Karpas-422 (cell line): ENCODE measurements at places on chromosomes 11 and 22. TPM values are rescaled to one million over a fixed set of nuclear protein-coding genes. Genes with fewer than 3 reads are reported as not detected.
A peak's percentile ranks its signal among the peaks of the same experiment; 100 is the strongest.

GRCh38 chr11:114604179-114604813 lies 8.7 kb upstream of the NXPE4 start:
- H3K4me3 ChIP-seq: no peak overlapping the region
- H3K27ac ChIP-seq: no peak overlapping the region

DNA sequence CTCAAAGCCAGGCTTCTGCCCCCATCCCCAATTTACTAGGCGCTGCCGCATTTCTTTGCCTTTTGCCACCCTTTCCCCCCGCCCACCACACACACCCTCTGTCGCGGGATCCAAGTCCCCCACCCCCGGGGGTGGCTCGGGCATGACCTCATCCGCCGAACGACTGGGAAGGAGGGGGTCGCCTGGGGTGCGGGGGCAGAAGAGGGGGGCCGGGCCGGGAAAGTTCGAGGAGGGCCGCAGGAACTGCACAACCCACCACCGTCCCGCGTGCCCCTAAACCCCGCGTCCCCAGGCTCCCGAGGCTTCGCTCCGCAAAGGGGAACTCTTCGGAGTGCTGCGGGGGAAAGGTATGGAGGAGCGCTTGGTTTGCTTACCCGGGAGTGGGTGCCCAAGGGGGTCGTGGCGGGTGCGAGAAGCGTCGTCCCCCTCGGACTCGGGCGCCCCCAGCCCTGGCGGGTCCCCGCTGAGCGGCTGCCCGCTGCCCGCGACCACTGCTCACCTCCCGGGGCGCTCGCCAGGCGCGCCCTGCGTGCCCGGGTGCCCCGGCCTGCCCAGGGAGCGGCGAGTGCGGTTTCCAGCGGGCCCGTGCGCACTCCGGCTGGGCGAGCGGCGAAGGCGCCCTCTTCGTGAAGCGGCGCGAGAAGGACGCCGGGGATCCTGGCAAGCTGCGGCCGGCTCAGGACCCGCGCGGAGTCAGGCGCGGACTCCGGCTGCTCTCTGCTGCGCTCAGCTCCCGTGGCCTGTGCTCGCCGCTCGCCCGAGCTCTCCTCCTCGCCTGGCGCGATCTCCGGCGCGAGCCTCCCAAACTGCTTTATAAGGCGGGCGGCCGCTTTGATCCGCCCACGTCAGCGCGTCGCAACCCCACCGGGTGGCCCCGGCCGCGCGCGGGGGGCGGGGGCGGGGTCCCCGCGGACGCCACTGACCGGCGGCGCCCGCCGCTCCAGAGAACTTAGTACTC lies 4.0 kb upstream of the WNT11 start:
- H3K27me3 ChIP-seq: no peaks in the 10 kb centered on the region
- no peaks in the 10 kb centered on the region for H3K36me3 ChIP-seq
- peak overlapping the region; percentile 66; the same call in 1 of the 2 replicates for H3K4me3 ChIP-seq
- DNase-seq: no peak
- no peak overlapping the region for H3K27ac ChIP-seq

- H3K27ac ChIP-seq: no peak overlapping the region
- no peaks in the 10 kb centered on the region for H3K27me3 ChIP-seq
- no peaks in the 10 kb centered on the region for H3K4me1 ChIP-seq
- H3K4me3 ChIP-seq: no peak overlapping the region
Observed at GRCh38 chr11:12863605-12864121, 145.5 kb upstream of the RASSF10 start.

- H3K4me1 ChIP-seq: peaks cover 47% of the 10 kb centered on the region
- H3K4me3 ChIP-seq: no peak overlapping the region
- peak overlapping the region; percentile 36 for H3K27ac ChIP-seq
- H3K36me3 ChIP-seq: peaks cover 75% of the 10 kb centered on the region
Observed at GRCh38 chr11:103993507-103993906, 42.9 kb upstream of the DDI1 start.

- H3K4me3 ChIP-seq: no peak overlapping the region
- H3K27ac ChIP-seq: no peak overlapping the region
- no peak for DNase-seq
- H3K27me3 ChIP-seq: no peaks in the 10 kb centered on the region
- no peaks in the 10 kb centered on the region for H3K36me3 ChIP-seq
- no peaks in the 10 kb centered on the region for H3K4me1 ChIP-seq
Observed at GRCh38 chr11:89021339-89021738, 44.4 kb downstream of the GRM5 start.

DNA sequence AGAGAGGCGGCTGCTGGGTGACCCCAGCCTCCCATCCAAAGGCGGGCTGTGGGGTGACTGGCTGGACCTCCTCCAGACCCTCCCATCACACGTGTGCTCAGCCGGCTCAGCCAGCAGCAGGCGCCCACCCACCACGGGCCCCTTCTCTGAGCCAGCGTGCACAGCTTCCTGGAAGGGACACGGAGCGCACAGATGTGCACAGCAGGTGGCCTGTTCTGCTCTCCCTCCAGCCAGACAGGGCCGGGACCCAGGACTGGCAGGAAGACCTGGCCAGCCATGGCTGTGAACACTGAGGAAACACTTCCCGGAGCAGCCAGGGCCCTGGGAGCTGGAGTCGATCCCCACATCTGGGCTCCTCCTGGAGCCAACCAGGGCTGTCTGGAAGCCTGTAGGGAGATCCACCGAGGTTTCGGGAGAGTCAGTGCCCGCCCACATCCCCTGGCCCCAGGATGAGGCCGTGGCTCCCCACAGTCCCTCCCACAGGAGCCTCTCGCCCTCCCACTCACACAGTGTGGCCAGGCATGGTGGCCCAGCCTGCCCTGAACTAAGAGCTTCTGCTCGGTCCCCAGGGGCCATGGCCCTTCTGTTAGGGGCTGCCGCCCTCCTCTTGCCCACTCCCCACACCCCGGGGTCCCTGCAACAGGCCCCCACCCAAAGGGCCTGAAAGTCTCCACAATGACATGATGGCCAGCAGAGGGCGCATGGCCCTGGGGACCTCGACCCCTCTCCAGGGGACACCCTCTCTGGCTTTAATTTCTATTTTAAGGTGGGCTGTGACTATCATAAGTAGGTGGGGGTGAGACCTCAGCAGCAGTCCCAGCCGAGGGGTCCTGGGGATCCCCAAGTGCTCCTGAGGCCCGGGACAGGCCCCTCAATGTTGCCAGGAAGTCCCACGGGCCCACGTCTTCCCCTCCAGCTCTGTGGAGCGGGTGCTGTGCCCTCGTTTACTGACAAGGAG lies 90.6 kb upstream of the FGF3 start:
- H3K36me3 ChIP-seq: no peaks in the 10 kb centered on the region
- H3K4me3 ChIP-seq: no peak overlapping the region
- no peaks in the 10 kb centered on the region for H3K4me1 ChIP-seq
- no peaks in the 10 kb centered on the region for H3K27me3 ChIP-seq
- H3K27ac ChIP-seq: no peak overlapping the region
- peak; percentile 51 for DNase-seq

DNA sequence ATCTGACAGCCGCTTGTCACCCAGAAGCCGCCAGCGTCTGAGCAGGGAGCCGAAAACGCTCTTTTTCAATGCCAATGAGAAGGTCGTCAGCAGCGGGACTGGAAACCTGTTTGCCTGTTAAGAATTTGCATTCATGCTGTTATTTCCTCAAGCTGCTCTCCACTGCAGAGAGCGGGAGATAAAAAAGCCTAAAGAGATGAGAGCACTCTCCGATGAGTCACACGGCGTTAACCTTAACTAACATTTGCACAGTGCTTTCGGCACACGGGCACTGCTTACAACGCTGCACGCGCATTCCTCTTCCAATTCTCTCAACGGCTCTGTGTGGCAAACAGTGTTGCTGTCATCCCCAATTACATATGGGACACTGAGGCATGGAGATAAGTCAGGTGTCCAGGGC lies 40.0 kb upstream of the RTL6 start:
- H3K36me3 ChIP-seq: no peaks in the 10 kb centered on the region
- H3K27ac ChIP-seq: no peak overlapping the region
- H3K4me3 ChIP-seq: no peak overlapping the region
- DNase-seq: no peak

DNA sequence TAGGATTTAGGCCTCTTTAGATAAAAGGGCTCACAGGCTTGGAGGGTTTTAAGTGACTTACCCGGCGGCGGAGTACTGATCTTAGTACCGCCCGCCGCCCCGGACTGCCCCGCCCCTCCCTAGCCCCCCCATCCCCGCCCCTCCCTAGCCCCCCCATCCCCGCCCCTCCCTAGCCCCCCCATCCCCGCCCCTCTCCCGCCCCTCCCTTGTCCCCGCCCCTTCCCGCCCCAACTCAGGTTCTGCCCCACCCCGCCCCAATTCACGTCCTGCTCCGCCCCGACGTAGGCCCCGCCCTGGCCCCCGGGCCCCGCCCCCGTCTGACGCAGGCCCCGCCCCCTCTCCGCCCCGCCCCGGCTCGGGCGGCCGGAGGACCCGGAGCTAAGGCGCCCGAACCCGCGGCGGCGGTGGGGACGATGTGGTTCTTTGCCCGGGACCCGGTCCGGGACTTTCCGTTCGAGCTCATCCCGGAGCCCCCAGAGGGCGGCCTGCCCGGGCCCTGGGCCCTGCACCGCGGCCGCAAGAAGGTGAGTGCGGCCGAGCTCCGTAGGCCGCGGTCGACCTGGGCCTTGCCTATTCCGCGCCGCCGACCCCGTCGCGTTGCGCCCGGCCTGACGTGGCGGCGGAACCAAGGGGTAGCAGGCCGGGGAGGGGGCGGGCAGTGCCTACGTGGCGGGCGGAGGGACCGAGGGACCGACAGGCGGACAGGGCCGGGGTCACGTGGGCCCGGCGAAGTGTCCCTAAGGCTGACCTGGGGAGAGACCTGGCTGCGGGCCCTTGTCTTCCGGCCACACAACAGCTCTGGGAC lies at the start of gene SCYL1:
Gene SCYL1, plus strand, starts transcription at position 343 of the 805 bp plus-strand sequence. Its CDS starts 71 bp downstream, at position 414.
- peaks cover 24% of the 10 kb centered on the region for H3K4me1 ChIP-seq
- H3K27ac ChIP-seq: no peak within 1 kb of the TSS
- peak; percentile 89 for DNase-seq
- no peaks in the 10 kb centered on the region for H3K27me3 ChIP-seq
- H3K4me3 ChIP-seq: peak within 1 kb of the TSS; percentile 92

DNA sequence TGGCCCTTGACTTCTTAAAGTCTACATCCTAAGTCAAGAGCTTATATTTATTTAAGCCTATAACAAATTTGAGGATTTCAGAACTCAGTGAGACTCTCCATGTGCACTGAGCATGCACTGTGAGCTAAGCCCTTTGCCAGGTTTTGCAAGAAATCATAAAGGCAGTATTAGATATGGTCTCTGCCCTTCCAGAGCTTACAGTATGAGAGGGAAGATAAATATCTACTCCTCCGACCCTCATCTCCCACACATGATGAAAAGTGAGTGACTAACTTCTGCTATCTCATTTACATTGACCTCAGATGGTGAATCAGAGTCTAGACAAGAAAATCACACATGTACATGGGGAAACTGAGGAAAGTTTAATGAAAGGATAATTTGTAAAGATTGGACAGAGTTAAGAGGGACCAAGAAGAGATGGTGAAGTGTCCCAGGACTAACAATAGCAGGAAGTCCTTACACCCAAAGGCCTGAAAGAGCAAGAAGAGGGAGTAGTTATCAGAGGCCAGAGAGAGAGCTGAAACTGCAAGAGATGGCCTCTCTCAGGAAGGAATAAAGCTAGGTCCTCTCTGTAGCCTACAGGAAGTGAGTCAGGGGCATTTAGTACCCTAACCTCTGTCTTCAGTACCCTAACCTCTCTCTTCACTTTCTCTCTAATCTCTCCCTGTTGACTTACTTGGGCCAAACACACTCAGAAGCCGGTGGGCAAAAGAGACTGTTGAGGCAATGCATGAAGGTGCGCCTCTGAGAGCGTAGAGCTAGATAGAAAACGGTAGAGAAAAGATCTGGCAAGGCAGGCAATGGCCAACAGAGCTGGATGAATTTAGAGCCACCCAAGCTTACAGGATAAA lies 23.0 kb upstream of the BLID start:
- H3K4me3 ChIP-seq: no peak overlapping the region
- DNase-seq: no peak
- H3K36me3 ChIP-seq: no peaks in the 10 kb centered on the region
- no peak overlapping the region for H3K27ac ChIP-seq
- no peaks in the 10 kb centered on the region for H3K4me1 ChIP-seq

GRCh38 chr22:28500006-28500405 lies 179.6 kb downstream of the TTC28 start:
- no peaks in the 10 kb centered on the region for H3K4me1 ChIP-seq
- no peaks in the 10 kb centered on the region for H3K36me3 ChIP-seq

GRCh38 chr11:99352642-99353041 lies 331.9 kb downstream of the CNTN5 start:
- no peaks in the 10 kb centered on the region for H3K36me3 ChIP-seq
- H3K4me1 ChIP-seq: no peaks in the 10 kb centered on the region
- no peak overlapping the region for H3K4me3 ChIP-seq
- no peak for DNase-seq
- H3K27me3 ChIP-seq: no peaks in the 10 kb centered on the region
- no peak overlapping the region for H3K27ac ChIP-seq

DNA sequence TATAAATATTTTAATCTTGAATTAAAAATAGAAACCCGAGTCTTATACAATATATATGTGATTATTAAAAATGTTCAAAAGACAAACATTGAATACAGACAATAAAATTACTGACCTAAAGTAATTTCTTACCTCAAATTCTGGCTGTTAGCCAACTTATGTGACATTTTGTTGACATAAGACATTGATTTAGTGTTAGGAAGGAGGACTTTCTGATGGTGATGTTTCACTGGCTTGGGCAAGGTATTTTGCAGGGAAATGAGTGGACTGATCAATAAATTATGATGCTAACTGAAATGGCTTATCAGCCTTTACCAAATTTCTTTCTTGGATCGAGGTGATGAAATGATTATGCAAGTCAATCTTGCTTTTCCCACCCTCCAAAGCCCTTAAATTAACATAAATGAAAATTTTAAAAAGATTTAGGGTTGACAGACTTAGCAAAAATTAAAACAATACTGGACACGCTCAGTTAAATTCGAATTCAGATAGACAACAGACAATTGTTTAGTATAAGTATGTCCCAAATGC lies 33.2 kb upstream of the FZD4 start:
- H3K4me3 ChIP-seq: no peak overlapping the region
- H3K4me1 ChIP-seq: peaks cover 24% of the 10 kb centered on the region
- H3K27ac ChIP-seq: no peak overlapping the region
- no peaks in the 10 kb centered on the region for H3K27me3 ChIP-seq
- no peaks in the 10 kb centered on the region for H3K36me3 ChIP-seq
- no peak for DNase-seq

GRCh38 chr11:116065986-116066385 lies 561.8 kb upstream of the CADM1 start:
- H3K4me1 ChIP-seq: peaks cover 28% of the 10 kb centered on the region
- H3K4me3 ChIP-seq: no peak overlapping the region
- no peaks in the 10 kb centered on the region for H3K36me3 ChIP-seq
- no peak for DNase-seq

The H19 gene
- 59.7 and 65.5 TPM in 2 replicates for total RNA-seq

The OR52E8 gene
- not detected in 2 replicates for total RNA-seq

The IGLL5 gene
- total RNA-seq: 1.1 and 8.3 TPM in 2 replicates

The OR5M8 gene
- total RNA-seq: not detected in 2 replicates

The P2RX6 gene
- total RNA-seq: 1.6 and 2.0 TPM in 2 replicates

The BBOX1 gene
- not detected in 2 replicates for total RNA-seq
